ENCODE measurements at places on chromosomes 3 and 15. TPM values are rescaled to one million over a fixed set of nuclear protein-coding genes. Genes with fewer than 3 reads are reported as not detected.

- DNase-seq: no peak
These were observed 169.9 kb downstream of the SHQ1 start for GRCh38 chr3:72678380-72678779.

GRCh38 chr3:6799264-6799915, 61.5 kb upstream of the GRM7 start:
- no peak for DNase-seq

The LSAMP gene
- 2.1 TPM for total RNA-seq

DNA sequence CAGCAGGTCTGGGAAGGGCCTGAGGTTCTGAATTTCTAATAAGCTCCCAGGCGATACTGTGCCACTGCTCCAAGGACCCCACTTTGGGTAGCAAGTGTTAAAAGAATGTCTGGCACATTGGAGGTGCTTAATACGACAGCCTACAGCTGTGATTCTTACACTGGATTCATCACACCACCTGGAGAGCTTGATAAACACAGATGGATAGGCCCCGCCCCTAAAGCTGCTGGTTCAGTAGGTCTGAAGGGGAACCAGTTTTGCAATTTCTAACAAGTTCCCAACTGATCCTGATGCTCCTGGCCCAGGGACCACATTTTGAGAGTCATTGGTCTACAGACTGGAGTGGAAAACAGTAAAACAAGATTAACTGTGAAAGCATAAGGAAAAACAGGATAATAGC, 124.8 kb upstream of the ST8SIA2 start:
- no peak for DNase-seq

The ARL14 gene
- not detected for total RNA-seq

DNA sequence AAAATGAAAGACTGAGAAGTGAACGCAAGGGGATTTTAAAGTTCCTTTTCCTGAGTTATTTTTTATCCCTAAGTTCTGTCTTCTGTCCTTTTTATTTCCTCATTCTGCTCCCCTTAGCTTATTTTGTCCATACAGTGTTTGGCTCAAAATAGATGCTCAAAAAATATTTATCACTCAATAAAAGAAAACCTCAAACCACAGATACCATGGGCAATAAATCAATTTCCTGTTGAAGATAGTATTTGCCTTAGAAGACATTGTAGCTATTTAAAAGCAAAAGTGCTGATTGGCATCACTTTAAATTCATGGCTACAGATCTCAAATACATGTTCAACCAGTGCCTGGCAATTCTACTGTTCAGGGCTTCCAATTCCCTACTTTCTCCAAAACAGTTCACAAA, 316.5 kb upstream of the ADAMTS9 start:
- DNase-seq: no peak

DNA sequence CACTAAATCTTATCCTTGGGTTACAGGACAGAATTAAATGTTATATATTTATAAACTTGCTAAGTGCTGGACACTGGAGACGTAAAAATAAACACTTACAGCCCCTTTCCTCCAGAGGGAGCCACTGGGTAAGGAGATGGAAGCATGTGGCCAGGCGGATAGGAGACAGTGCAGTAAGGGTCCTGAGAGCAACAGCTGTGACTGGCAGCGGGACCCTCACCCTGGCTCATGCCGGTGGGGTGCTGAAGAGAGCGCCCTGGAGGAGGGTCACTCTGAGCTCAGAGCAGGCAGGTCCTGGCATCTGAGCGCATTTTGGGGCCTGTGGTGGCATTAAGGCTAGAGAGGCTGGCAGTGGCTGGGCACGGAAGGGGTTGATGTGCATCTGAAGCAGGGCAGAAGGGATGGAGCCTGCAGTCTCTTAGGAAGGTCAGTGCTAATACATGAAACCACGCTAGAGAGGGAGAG, 16.0 kb downstream of the SEC61A1 start:
- DNase-seq: no peak

GRCh38 chr3:23751212-23751723, 54.5 kb upstream of the UBE2E1 start:
- no peak for DNase-seq

DNA sequence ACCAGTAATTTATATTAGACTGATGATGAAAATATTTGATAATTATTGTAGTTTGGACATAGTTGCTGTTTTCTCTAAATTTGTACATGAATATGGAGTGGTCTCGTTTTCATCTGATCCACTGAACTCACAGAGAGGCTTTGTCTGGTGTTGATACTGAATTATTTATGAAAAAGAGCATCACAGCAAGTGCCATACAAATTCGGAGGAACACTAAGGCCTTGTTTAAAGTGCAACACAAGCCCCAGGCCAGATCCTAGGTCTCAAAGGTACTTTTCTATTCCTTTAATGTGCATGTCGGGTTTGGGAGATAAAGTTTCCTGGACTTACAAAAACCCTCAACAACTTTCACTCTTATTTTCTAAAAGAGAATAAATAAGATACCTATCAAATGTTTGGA, 796.8 kb upstream of the EPHA6 start:
- no peak for DNase-seq

GRCh38 chr3:55305696-55306485, 181.2 kb downstream of the WNT5A start:
- no peak for DNase-seq

The CX3CR1 gene
- not detected for total RNA-seq

The CPN2 gene
- not detected for total RNA-seq

The CYP1A2 gene
- total RNA-seq: not detected

DNA sequence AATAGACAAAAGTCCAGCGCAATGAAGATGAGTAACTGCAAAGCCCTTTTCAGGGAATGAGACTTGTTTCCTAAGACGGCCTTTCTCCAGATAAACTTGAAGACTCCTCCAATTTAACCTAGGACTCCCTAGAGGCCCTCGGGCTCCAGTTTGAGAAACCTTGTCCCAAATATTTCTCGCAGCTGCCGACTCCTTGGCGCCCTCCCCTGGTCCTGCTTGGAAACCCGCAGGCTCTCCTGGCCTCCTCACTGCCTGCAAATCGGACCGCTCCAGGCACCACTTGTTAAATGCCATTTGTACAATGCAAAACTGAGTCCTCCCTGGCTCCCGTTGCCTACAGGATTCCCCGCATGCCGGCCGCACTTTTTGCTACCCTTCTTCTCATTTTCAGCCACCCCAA, 36.8 kb downstream of the MUC4 start:
- DNase-seq: no peak

DNA sequence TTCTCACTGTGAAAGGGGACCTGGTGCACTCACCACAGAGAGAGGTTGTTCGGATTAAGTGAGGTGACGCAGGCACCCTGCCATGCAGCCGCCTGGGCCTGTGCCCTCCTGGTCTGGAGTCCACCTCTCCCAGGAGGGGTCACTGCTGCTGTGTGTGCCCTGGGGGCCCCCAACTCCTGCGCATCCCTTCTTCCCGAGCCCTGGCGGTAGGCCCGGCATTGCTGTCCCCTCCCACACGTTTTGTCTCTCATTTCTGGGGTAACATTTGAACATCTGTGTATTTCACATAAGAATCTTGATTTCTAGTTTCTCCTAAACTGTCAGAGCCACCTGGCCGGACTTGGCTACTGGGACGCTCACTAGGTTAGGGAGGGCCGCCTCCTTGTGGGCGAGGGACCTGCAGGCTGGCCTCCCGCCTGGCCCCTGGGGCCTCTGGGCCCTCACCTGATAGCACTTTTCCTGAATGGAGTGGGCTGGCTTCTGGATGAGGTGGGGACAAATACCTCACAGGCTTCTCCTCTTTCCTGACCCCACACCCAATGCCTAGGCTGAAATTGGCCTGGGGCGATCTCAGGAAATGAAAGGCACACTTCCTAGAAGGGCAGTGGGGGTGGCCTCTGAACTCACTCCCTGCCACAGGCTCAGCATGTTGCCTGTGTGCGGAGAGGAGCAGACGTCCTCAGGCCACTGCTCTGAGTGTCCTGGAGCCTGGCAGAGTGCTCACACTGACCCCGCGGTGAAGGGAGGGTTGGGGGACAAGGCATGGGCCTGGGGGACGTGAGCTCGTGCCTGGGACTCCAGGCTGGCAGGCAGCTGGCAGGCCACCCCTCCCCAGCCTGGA, 104.2 kb upstream of the PRR23E start:
- DNase-seq: no peak

- no peak for DNase-seq
These were observed 185.0 kb upstream of the ANKRD28 start for GRCh38 chr3:15982667-15983196.

The IREB2 gene
- 19.1 TPM for total RNA-seq

DNA sequence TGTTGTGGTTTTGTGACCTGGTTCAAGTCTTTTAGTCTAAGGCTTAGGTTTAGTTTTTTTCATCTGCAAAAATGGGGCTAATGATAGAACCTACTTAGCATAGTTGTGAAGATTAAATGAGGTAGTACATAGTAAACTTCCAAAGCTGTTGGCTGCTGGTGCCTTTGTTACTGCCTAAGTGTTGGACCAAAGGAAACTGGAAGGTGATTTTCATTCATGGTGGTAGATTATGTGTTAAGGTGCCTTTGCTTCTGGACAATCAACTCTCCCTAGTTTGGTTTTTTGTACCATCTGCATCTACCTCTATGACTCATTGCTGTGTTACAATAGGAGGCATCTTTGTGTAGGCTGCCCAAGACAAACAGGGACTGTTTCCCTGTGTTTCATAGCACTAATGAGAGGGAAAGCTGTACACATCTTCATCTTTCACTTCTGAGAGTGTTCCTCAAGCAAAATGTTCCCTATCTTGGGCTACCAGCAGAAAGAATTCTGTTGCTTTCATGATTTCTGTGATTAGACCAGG, 3.2 kb downstream of the MAP2K1 start:
- DNase-seq: no peak

The FETUB gene
- not detected for total RNA-seq

- DNase-seq: no peak
These were observed 12.5 kb upstream of the SKIL start for GRCh38 chr3:170344971-170345370.

DNA sequence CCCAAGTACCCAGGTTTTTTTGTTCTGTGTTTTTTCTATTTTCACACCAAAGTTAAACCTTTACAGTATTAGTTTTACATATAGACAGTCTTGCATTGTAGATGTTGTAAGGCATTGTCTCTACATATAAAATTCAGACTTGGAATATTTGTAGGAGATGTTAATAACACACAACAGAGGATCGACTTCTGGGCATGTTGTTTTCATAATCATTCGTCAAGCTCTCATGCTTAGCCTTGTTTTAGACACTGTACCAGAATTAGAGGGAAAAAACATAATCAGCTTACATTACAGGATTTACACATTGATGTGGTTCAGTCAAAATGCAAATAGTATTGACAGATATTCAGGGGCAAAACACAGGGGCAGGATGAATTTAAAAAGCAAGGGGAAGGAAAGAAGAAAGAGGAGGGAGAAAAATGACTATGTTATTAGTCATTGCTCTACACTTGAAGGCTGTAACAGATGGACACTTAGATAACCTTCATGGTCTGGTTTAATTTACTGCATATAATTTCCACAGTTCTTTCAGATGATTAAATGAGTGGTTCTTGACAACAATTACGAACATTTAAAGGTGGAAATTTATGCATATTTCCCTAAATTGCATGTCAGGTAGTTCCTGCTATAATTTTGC, 7.5 kb downstream of the CMSS1 start:
- no peak for DNase-seq

The PP2D1 gene
- total RNA-seq: not detected

GRCh38 chr15:81296673-81297072, 27.3 kb downstream of the STARD5 start:
- no peak for DNase-seq

GRCh38 chr3:135973841-135974240, 8.3 kb downstream of the PPP2R3A start:
- DNase-seq: no peak

The MYD88 gene
- 45.6 TPM for total RNA-seq

GRCh38 chr15:27587810-27588209, 511.3 kb downstream of the OCA2 start:
- DNase-seq: no peak

- no peak for DNase-seq
These were observed 1.9 kb downstream of the DMXL2 start for GRCh38 chr15:51620641-51621040.

DNA sequence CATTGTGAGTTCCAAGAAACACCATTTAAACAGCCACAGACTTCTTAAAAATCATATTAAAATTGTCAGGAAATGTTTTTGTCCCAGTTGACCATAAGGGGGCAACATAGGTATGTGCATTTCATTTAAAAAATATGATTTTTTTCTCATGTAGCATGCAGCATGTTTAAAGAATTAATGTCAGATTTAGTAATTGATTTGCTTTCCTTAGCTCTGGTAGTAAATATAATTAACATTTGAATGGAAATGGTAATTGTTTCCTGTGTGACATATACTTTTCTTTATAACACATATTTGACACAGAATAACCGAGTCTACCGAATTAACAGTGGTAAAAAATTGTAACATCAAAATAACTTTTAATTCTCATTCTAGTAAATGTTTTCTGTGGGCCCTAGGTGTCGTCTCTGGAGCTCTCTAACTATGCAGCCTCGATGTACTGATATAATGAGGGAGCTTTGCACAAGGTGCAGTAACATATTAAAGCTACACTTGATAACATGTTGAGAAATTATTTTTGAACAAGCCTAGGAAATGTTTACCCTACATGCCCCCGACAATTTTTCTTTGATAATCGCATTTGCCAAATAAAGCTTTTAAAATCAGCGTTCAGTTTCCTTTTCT, 34.9 kb downstream of the NXPE3 start:
- no peak for DNase-seq

The CD80 gene
- not detected for total RNA-seq

DNA sequence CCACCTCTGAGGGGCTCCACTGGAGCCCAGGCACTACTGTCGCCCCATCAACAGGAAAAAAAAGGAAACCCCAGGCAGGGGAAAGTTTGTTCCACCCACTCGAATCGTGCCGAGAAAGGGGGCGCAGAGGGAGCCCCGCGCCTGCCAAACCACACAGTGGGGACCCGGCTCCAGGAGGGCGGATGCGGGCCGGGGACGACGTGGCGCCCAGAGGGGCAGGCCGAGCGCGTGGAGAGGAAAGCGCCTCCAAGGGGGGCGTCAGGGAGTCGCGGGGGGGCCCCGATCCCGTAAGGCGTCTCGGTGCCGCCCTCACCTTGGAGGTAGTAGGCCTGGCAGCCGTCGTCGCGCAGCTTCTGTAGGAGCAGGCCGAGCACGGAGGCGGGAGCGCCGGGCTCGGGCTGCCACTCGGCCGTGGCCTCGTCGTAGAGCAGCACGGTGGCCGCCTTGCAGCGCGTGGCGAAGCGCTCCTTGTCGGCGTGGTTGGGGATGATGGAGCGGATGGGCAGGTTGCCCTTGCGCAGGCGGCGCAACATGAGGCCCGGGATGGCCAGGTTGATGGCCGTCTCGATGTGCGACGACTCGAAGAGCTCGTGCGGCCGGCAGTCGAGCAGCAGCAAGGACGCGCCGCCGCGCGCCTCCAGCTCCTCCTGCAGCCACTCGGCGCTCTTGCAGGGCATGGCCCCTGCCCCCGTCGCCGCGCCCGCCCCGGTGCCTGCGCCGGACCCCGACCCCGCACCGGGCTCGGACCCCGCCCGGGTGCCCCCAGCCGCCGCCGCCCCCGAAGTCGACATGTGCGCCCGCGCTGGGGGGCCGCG, 627 bp downstream of the DUSP7 start:
- no peak for DNase-seq

- no peak for DNase-seq
These were observed 51.9 kb downstream of the SCN5A start for GRCh38 chr3:38597502-38598060.

Data from glomerular endothelial cell (primary cell).